Liver (tissue), 10 donors: ENCODE measurements at places on chromosomes 13 and 19.

GRCh38 chr13:43126420-43126819, 103.0 kb downstream of the DNAJC15 start:
- no peaks in the 10 kb centered on the region for H3K4me1 ChIP-seq
- DNase-seq = no peak
- no peaks in the 10 kb centered on the region for H3K27me3 ChIP-seq
- no peak overlapping the region for H3K27ac ChIP-seq
- H3K36me3 ChIP-seq = no peaks in the 10 kb centered on the region

DNA sequence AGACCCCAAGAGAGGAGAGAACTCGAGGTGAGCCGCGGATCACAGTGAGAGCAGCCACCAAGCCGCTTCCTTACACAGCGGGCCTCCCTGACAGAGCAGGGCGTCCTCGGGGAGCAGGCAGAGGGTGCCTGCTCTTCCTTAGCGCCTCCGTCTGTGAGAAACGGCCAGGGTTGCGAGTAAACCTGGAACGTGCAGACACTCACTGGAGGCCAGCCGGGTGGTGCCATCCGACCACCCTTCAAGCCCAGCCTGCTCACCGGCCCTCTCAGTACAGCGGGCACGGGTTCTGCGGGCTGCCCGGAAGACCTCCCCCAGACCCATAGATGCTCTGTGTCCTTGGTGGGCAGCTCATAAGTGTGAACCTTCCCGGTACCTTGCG, 9.6 kb downstream of the DOT1L start:
- H3K27me3 ChIP-seq = no peaks in the 10 kb centered on the region
- peaks cover 12% of the 10 kb centered on the region for H3K4me1 ChIP-seq
- H3K4me3 ChIP-seq = no peak overlapping the region
- H3K27ac ChIP-seq = peak overlapping the region; percentile 82
- DNase-seq = no peak

DNA sequence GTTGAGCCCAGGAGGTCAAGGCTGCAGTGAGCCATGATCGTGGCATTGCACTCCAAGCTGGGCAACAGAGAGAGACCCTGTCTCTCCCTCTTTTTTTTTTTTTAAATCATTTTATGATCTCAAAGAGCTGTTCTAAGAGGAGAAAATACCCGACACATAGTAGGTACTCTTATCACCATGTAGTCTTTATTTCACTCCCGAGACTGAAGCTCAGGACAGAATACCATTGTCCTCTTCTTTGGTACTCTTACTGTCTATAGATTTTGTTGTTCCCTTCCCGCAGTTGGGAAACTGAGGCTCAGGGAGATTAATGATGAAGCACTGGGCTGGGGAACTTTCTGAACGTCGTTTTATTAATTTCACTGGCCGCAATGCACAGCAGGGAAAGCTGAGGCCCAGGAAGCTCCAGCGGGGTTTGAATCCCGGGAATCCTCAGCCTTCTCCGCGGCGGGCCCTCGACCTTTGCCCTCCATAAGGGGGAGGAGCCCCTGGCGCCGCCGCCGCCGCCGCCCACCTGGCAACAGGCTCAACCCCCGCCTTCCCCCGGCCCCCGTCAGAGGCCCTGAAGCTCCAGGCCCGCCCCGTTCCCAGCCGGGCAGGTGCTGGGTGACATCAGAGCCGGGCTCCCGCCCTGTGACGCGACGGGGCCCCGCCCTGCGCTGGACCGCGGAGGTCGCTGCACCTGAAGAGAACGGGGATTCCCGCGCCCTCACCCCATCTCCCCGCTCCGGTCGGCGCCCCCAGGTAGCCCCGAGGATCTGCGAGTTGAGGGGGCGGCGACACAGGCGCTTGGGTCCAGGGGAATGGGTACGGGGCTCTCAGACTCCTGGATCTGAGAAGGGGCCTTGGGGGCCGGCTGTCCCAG, 1.6 kb downstream of the MYH14 start:
- peak overlapping the region; percentile 77 for H3K4me3 ChIP-seq
- DNase-seq = peak; percentile 78
- H3K36me3 ChIP-seq = no peaks in the 10 kb centered on the region
- H3K27ac ChIP-seq = peak overlapping the region; percentile 94
- peaks cover 2% of the 10 kb centered on the region for H3K27me3 ChIP-seq

DNA sequence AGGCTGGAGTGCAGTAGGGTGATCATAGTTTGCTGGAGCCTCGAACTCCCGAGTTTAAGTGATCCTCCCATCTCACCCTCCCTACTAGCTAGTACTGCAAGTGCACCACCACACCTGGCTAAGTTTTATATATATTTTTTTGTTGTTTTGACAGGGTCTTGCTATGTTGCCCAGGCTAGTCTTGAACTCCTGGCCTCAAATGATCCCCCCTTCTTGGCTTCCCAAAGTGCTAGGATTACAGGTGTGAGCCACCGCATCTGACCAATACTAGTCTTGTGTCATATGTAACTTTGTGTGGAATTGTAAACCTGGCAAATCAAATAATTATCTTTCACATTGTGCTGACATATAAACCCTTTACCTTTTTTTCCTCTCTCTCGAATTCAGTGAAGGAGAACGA, 10.2 kb downstream of the HNRNPM start:
- peaks cover 12% of the 10 kb centered on the region for H3K36me3 ChIP-seq
- no peak for DNase-seq
- no peaks in the 10 kb centered on the region for H3K27me3 ChIP-seq
- H3K27ac ChIP-seq = no peak overlapping the region
- peaks cover 59% of the 10 kb centered on the region for H3K4me1 ChIP-seq

DNA sequence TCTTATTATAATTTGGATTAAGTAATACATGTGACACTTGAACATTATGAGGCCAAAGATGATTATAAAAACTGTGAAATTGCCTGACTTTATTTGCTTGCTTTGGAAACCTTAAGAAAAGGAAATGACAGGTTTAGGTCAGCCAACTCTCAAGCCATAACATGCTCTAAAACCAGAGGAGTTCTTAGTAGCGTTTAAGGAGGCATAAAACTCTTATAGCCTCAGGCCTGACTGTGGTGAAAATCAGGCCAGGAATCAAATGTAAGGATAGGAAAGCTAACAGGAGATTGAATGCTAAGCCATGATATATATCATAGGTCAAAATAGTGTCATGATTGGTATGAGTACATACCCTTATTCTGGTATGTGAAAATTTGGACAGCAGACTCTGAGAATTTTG, 1142.4 kb upstream of the MIR17HG start:
- no peak overlapping the region for H3K27ac ChIP-seq
- H3K27me3 ChIP-seq = no peaks in the 10 kb centered on the region
- no peaks in the 10 kb centered on the region for H3K36me3 ChIP-seq
- H3K4me3 ChIP-seq = no peak overlapping the region
- H3K4me1 ChIP-seq = no peaks in the 10 kb centered on the region

GRCh38 chr19:22256856-22257255, 29.4 kb upstream of the ZNF729 start:
- no peak overlapping the region for H3K27ac ChIP-seq
- H3K36me3 ChIP-seq = no peaks in the 10 kb centered on the region
- H3K4me1 ChIP-seq = no peaks in the 10 kb centered on the region
- no peaks in the 10 kb centered on the region for H3K27me3 ChIP-seq
- no peak overlapping the region for H3K4me3 ChIP-seq
- DNase-seq = no peak

- no peaks in the 10 kb centered on the region for H3K4me1 ChIP-seq
- no peak overlapping the region for H3K27ac ChIP-seq
- H3K27me3 ChIP-seq = no peaks in the 10 kb centered on the region
Observed at GRCh38 chr19:38596057-38596981, 21.4 kb downstream of the MAP4K1 start.

DNA sequence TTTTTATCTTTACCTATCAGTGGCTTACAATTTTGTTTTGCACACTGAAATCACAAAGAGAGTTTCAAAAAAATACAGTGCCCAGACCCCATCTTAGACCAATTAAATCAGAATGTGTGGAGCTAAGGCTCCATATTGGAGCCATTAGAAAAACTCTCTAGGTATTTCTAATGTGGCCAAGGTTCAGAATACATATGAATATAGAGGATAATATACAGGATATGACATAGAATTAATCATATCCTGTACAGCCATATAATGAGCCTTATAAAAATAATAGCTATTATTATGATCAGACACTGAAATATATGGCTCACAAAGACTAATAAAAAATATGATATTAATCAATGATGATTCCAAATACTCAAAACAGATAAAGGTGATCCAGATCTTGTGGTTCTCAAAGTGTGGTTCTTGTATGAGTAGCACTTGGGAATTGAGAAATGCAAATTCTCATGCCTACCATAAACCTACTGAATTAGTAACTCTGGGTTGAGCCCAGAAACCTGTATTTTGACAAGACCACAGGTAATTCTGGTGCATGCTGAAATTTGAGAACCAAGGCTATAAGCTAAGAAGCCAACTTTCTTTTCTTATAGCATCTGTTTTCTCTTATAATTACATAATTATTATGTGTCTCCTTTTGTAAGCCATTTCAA, 408.0 kb downstream of the DIAPH3 start:
- H3K4me1 ChIP-seq = no peaks in the 10 kb centered on the region
- no peak overlapping the region for H3K27ac ChIP-seq
- no peaks in the 10 kb centered on the region for H3K36me3 ChIP-seq
- no peak for DNase-seq
- H3K27me3 ChIP-seq = no peaks in the 10 kb centered on the region

DNA sequence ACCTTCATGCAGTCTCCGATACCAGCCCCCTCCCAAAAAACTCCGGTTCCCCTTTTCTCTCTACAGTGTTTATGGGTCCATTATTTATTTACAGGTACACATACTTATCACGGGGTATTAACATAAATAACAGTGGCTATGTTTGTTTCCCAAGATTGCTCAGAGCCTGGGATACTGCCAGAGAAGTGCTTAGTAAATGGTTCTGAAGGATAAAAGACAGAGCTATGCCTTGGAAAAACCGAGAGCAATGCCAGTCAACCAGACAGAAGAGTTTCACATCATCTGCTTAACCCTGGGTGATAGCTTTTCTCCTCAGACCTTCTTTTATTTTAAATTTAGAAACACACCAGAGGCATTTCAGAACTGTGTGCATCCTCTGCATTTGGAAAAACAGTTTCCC, 61.3 kb downstream of the NUFIP1 start:
- H3K27ac ChIP-seq = no peak overlapping the region
- H3K27me3 ChIP-seq = no peaks in the 10 kb centered on the region
- no peak overlapping the region for H3K4me3 ChIP-seq
- no peak for DNase-seq
- H3K36me3 ChIP-seq = no peaks in the 10 kb centered on the region
- no peaks in the 10 kb centered on the region for H3K4me1 ChIP-seq

DNA sequence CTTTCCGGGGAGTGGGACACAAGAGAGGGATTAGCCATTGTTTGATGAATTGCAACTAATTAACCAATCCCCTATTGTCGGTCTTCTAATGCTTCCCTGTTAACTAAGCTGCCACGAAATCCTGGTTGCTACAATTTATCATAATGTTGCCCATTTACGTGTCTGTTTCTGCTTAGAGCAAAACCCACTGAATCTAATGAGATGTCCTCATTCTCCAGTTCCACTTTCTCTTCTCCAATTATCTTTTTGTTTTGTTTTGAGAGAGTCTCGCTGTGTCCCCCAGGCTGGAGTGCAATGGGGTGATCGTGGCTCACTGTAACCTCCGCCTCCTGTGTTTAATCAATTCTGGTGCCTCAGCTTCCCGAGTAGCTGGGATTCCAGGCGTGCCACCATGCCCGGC, 5.2 kb upstream of the DPP9 start:
- DNase-seq = no peak

DNA sequence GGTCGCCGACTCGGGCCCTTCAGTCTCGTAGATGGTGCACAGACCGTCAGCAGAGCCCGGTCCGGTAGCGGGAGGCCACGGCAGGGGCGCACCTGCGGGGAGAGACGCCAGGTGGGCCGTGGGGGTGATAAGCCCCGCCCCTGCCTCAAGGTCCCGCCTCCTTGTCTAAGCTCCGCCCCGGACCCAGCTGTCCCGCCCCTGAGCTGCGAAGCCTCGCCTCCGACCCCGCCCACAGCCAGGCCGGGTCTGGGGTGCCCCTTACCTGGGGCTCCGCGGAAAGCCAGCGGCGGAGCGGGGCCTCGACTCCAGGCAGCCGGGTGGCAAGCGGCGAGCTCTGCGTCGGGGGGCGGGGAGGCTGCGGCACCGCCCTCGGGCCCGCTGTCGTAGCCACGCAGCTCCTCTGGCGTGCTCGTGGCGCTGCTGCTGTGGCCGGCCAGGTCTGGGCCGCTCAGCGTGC, 4.7 kb downstream of the PRR36 start:
- H3K36me3 ChIP-seq = no peaks in the 10 kb centered on the region
- peaks cover 13% of the 10 kb centered on the region for H3K4me1 ChIP-seq
- peak; percentile 80 for DNase-seq
- H3K4me3 ChIP-seq = no peak overlapping the region
- H3K27ac ChIP-seq = no peak overlapping the region

- H3K27ac ChIP-seq = no peak overlapping the region
- H3K36me3 ChIP-seq = peaks cover 58% of the 10 kb centered on the region
- no peaks in the 10 kb centered on the region for H3K4me1 ChIP-seq
- H3K27me3 ChIP-seq = no peaks in the 10 kb centered on the region
- no peak for DNase-seq
Observed at GRCh38 chr19:45828945-45829344, 13.8 kb upstream of the RSPH6A start.

DNA sequence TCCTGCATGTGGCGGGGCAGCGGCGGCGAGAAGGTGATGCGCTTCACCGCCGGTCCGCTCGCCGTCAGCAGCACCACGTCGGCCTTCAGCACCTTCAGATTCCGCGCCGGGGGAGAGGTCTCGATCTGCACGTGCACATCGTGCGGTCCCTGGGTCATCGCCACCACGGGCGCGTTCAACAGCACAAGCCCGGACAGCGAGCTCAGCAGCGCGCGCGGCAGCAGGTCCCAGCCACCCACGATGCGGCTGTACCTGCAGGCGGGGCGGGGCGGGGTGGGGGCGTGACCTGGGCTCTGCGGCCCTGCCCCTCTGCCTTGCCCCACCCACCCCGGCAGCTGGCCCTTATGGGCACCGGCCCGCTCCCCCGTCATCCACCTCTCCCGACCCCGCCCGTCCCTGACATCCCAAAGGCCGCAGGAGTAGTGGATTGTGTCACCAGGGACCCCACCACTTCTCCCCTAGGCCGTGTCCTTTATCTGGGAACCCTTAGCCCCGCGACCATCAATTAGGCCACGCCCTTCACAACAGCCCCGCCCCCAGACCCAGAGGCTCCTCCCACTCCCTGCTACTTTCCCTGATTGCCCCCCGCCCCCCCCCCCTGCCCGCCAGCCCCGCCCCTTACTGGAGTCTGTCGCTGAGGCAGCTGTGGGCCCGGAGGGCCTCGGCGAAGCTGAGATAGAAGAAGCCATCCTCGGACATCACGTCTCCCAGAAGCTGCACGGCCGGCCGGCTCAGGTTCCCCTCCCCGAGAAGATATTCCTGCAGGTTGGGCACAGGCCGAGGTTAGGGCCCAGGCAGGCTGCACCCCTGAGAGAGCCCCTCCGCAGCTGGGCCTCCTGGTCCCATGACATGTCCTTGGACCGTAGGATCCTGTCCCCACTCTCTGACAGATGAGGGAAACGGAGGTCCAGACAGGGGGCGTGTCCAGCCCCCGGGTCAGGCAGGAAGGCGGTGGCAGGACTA, 6.1 kb downstream of the IL4I1 start:
- peak overlapping the region; percentile 14 for H3K4me3 ChIP-seq
- H3K36me3 ChIP-seq = no peaks in the 10 kb centered on the region
- DNase-seq = peak; percentile 72
- peaks cover 9% of the 10 kb centered on the region for H3K4me1 ChIP-seq
- H3K27me3 ChIP-seq = no peaks in the 10 kb centered on the region

- DNase-seq = no peak
- H3K4me1 ChIP-seq = no peaks in the 10 kb centered on the region
- H3K36me3 ChIP-seq = no peaks in the 10 kb centered on the region
- no peak overlapping the region for H3K4me3 ChIP-seq
- H3K27ac ChIP-seq = no peak overlapping the region
Observed at GRCh38 chr13:33367171-33367895, 81.8 kb upstream of the STARD13 start.
